Frontal cortex (tissue), 4 donors: ENCODE measurements at places on chromosomes 11 and 22.

- DNase-seq = no peak
Measured at GRCh38 chr11:119093942-119094815, 7.5 kb downstream of the DPAGT1 start.

DNA sequence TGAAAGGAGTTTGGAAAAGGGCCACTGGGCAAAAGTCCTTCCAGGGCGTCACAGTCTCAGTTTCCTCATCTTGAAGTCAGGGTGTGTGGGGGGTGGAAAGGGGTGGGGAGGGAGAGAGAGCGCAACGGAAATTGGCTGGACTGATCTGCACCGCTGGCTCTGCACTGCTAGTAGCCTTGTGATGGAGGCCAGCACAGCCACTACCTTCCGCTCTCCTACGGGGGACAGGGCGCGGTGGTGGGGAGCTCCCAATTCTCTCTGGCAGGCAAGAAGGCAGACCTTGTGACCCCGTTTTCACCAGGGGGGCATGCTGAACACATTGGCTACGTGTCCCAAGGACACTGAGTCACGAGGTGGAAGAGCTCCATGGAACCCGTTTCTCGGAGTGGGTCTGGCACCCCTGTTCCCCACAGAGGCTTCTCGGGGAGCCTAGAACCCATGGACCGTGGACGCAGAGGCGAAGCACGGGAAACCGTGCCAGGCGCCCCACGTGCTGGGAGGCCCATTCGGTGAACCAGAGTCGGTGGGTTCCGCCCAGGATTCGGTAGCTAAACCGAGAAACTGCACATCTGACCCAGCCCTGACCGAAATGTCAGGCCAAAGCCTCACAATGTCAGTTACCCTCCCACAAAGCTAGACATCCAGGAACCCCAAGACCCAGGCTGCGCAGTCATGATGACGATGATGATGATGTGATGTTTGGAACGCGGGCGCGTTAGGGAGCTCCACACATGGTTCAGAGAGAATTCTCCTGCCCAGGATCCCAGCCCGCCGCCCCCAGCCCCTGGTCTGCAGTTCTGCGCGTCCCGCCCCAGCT lies 28.3 kb upstream of the WNT11 start:
- DNase-seq = peak; percentile 25

DNA sequence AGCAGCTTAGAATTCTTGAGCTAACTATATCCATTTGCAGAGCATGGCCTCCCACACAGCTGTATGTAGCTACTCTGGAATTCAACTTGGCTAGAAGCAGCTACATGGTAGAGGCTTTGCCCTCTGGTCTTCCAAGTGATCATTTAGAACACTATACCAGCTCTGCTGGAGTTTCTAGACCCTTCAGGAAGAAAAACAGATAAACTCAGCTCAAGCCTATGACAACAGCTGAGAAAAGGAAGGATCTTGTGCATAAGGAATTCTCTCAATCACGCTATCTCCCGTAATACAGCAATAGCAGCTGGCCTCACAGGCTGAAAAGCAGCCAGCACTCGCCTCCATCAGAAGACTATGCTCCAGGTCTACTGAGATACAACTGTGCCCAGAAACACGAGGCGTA lies 50.6 kb upstream of the APOA1 start:
- no peak for DNase-seq

GRCh38 chr11:88415495-88415894 lies 78.0 kb upstream of the CTSC start:
- no peak for DNase-seq
